Activated CD4-positive, alpha-beta T cell treated with anti-CD3 and anti-CD28 coated beads, Interleukin-2, amount 10 ng/mL, durations not matched to agents 7 days and 5 days (primary cell): ENCODE measurements at places on chromosomes 4 and X.

DNA sequence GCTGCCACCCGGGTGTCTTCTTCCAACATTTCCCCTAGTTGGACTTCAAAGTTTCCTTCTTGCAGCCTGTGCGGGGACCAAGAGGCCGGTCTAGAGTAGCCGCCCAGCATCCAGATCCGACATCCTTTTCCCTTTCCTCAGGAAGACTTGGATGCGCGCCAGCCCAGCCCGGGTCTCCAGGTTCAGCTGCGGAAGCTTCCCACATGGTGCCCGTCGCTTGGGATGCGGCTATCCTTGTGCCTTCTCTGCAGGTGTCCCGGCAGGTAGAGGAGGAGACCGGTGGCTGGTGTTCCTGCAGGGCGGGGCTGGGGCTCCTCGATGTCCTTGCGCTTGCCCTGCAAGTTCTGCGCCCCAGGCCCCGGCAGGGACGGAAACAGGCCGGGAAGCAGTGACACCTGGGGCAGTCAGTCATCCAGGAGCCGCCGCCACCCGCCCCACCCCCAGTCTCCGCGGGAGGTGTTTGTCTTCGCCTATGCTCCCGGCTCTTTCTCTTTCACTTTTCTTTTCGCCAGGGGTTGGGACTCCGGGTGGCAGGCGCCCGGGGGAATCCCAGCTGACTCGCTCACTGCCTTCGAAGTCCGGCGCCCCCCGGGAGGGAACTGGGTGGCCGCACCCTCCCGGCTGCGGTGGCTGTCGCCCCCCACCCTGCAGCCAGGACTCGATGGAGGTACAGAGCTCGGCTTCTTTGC, at the start of gene IL15:
TSS of gene IL15 (plus strand) at position 502 of the 689 bp plus-strand sequence. CDS start 82,882 bp downstream, outside the sequence.
- peak; percentile 81 for DNase-seq

DNA sequence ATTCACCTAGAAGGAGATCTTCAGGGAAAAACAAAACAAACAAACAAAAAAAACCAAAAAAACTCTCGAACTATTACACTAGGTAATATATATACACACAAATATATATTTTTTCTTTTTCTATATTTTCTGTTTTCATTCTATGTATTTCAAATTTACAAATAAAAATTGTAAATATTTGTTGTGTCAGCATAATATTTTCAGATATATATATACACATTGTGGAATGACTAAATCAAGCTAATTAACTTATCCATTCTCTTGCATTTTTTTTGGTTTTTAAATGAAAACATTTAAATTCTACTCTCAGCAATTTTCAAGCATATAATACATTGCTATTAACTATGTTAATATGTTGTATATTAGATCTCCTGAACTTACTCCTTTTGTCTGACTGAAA, 762.0 kb upstream of the PCDH10 start:
- no peak for DNase-seq

- DNase-seq: no peak
These were observed 90.0 kb downstream of the GPRIN3 start for GRCh38 chr4:89217604-89218003.

- DNase-seq: no peak
These were observed 11.7 kb upstream of the STATH start for GRCh38 chr4:69984030-69984443.

GRCh38 chr4:170853422-170854021, 763.8 kb upstream of the AADAT start:
- DNase-seq: peak; percentile 7

DNA sequence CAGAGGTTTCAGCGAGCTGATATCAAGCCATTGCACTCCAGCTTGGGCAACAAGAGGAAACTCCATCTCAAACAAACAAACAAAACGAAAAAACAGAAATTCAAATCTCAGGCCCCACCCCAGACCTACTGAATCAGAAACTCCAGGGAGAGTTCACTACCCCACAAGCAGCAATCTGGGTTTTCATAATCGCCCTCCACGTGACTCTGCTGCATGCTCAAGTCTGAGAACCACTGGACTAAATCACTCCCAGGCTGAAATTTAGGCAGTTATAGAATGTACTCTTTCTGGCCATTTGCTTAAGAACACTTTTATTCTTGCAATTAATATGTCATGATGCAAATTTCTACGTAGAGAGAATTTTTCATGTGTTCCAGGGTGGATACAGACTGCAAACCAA, 287.3 kb downstream of the USP46 start:
- DNase-seq: no peak

GRCh38 chrX:45592101-45592500, 391.4 kb upstream of the DIPK2B start:
- DNase-seq: no peak

GRCh38 chr4:84622959-84623358, 40.0 kb downstream of the CDS1 start:
- DNase-seq: no peak

DNA sequence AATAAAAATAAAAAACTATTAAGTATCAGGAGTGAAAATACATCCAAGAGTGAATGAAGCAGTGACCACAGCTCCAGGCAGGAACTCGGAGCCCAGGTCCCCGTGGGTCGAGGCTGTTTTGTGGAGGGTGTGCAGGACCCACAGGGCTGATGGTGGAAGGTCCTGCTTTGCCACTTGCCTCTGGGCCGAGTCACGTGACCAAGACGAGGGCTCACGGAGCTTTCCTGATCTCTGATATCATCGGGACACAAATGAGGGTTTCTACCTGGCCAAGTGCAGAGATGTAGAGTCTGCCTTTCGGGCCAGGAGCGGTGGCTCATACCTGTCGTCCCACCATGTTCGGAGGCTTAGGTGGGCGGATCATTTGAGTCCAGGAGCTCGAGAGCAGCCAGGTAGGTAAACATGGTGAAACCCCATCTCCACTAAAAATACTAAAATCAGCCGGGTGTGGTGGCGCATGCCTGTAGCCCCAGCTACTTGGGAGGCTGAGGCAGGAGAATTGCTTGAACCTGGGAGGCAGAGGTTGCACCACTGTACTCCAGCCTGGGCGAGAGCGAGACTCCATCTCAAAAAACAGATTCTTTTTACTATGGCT, 7.2 kb downstream of the SLC25A6 start:
- DNase-seq: no peak

DNA sequence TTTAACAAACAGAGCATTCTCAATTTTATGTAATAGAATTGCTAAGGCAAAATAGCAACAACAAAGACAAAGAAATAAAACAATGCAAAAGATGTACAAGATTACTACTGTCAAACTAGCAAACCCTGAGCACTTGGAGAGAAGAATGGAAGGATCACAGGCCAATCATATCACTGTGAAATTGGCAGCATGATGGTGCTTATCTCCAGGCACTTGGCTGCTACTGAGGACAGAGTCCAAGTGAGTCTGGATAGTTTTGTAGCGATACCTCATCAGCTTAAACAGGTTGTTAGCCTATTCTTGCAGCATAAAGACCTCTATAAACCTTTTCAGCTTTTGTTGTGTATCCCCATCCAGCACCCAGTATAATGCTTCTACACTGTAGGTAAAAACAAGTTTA, 117.7 kb downstream of the C4orf33 start:
- DNase-seq: no peak

DNA sequence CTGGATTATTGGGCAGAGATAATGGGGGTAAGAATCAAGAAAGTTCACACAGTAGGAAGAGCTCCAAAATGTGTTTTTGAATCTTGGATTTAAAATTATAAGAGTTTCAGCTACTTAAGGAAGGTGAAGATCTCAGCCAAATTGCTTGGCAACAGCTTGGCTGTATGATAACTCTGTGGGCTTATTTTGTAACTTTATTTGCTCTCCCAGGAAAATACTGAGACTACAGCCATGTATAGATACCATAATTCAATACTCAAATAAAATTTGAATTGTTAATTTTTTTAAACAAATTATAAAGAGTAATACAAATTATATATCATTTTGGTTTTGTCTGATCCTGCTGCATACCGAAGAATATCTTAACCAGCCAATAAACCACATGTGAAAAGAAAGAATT, 129.5 kb upstream of the INPP4B start:
- no peak for DNase-seq

DNA sequence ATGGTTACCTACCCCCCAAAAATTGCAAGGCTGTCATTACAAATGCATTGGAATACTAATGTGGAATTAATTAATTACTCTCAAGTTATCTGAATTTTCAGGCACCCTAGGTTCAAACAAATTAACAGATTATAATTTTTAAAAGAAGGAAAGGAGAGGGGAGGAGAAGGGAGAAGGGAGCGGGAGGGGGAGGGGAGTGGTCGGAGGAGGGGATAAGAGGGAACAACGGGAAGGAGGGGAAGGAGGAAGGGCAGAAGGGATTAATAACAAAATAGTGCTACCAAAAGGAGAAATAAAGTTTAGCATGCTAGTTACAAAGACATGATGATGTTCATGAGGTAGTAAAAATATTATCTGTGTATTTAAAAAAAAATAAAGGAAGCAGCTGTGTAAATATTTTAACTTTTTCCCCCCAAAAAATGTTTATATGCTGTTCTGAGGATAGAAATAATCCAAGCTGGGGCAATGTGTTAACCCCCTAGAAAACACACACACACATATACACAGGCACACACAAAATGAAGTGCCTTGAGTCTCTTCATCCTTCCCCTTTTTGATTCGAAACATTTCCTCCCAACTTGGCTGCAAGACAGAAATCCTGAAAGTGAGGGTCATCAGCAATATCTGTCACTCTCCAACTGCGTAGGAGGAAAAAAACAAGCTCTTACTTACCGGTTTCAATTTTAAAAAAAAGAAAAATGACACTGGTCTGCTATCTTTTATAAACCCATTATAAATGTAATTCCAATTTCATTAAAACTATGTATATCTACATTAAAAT, 58.8 kb downstream of the PPP3CA start:
- no peak for DNase-seq

DNA sequence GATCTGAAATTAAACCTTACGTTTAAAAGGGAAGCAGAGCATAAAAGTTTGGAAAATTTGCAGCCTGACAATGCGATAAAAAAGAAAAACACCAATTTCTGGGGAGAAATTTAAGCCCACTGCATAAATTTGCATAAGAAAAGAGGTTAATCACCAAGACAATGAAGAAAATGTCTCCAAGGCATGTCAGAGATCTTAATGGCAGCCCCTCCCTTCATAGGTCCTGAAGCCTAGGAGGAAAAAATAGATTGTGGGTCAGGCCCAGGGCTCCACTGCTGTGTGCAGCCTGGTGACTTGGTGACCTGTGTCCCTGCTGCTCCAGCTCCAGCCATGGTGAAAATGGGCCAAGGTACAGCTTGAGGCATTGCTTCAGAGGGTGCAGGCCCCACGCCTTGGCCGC, 264.0 kb upstream of the CT83 start:
- no peak for DNase-seq

DNA sequence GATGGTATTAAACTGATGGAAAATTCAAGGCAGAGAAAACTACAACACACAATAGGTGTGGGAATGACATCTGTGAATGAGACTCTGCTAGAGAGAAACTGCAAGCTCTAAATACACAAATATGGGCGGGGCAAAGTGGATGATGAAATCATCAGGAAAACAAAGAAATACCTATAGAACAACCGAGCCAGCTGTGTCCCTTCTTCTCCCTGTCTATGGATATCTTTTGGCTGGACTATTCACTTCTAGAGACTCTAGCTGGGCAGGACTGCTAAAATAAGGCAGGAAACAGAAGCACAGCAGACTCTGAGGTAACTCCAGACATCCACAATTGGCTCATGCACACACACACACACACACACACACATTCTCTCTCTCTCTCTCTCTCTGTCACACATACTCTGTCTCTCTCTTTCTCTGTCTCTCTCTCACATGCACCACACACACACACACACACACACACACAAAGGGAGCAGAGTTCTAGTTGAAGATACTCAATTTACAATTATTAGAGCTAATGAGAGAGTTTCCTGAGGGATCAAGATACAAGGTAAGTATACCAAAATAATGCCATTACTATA, 27.2 kb upstream of the EDNRA start:
- no peak for DNase-seq

- DNase-seq: no peak
These were observed 48.2 kb upstream of the SLIT2 start for GRCh38 chr4:20203508-20203907.

GRCh38 chrX:11792461-11793421, 34.7 kb downstream of the MSL3 start:
- peak; percentile 65 for DNase-seq

DNA sequence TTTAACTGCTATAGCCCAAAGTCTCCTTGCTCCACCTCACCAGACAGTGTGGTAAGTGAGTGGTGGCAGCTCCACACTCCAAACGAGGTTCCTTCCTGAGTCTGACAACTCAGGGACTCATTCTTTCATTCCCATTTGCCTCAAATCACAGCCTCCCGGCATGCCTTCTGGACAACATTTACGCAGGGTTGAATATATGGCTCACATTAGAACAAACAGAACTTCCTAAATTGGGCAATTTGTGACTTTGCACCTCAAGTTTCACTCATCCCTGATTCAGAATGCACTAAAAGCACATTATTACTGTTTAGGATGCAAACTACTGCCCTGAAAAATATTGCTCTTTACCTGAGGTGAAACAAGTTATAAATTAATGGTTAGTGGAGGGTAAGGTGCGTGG, 224.6 kb upstream of the PPARGC1A start:
- DNase-seq: no peak

- no peak for DNase-seq
These were observed 226.9 kb downstream of the ASMT start for GRCh38 chrX:1841746-1842145.

- no peak for DNase-seq
These were observed 1759.6 kb downstream of the C4orf33 start for GRCh38 chr4:130855533-130855932.

DNA sequence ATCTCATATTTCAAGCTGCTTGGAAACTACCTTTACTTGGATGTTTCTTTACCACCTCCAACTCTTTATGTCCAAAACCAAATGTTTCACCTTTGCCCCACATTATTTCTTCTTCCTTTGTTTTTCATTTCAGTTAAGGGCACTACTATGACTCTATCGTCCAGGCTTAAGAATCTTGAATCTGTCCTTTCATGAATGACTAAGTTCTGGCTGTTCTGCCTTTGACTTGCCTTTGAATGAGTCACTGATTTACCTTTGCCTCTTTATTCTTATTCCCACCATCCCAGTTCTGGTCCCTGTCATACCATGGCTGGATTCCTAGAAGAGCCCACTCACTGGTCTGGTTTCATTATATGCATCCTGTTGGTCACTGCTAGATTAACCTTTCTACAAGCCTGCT, 30.6 kb upstream of the PLAC1 start:
- DNase-seq: no peak

- DNase-seq: no peak
These were observed 66.8 kb downstream of the SPIN3 start for GRCh38 chrX:56928546-56928945.

DNA sequence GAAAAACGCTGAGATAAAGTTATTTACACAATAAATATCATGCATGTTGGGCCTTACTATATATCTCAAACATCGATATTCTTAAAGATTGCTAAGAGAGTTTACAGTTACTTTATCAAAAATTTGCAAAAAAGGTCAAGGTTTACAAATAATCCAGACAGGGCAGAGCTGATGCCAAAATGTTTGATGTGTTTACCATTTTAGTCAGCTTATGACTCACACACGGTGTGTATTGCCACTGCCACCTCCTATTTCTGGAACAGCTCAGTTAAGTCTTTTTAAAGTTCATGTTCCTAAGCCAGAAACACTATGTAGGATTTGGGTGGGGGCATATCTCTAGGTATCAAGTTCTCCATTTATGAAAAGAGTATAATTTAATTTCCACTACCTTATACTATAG, 580.6 kb downstream of the INPP4B start:
- DNase-seq: no peak

GRCh38 chr4:3703677-3704521, 62.3 kb upstream of the ADRA2C start:
- no peak for DNase-seq

- DNase-seq: no peak
These were observed 275.8 kb upstream of the NR3C2 start for GRCh38 chr4:148717988-148718387.
